ENCODE measurements at places on chromosomes 13 and 19.

GRCh38 chr19:40059624-40060023 is 3.6 kb upstream of the ZNF780B start:
- no peak for DNase-seq

DNA sequence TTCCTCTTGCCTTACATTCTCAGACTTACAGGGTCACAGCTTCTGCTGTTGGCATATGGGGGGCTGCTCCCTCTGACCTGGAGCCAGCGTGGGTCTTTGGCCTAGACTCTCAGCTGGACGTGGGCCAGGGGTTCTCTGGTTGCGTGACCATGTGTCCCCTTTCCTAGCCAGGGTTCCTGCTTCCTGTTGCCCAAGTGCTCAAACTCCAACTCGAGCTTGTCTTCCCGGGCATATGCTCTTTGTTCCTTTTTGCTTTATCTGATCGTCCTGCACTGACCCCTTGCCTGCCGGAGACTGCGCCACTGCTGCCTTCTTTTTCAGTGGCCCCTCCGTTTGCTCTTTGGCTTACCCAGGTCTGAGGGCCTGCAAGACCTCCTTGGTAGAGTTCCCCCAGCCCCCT is 25.3 kb upstream of the GPR183 start:
- DNase-seq, result no peak

DNA sequence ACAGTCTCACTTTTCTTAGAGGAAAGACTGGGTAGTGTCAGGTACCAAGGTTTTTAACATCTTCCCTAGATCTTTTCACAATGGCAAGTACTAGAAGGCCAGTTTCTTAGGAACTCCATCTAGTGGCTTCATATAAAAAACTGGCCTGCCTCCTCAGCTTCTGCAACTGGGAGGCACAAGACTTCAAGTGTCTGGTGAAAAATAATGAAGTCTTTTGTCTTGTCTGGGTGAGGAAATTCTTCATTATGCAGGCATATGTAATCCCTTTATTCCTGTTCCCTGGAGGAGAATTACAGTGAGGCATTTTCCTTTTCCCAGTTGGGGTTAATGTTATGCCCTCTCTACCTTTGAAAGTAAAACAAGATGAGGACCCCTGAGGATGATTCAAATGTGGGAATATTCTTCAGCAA is 300.5 kb downstream of the NALCN start:
- peak; percentile 3 for DNase-seq

DNA sequence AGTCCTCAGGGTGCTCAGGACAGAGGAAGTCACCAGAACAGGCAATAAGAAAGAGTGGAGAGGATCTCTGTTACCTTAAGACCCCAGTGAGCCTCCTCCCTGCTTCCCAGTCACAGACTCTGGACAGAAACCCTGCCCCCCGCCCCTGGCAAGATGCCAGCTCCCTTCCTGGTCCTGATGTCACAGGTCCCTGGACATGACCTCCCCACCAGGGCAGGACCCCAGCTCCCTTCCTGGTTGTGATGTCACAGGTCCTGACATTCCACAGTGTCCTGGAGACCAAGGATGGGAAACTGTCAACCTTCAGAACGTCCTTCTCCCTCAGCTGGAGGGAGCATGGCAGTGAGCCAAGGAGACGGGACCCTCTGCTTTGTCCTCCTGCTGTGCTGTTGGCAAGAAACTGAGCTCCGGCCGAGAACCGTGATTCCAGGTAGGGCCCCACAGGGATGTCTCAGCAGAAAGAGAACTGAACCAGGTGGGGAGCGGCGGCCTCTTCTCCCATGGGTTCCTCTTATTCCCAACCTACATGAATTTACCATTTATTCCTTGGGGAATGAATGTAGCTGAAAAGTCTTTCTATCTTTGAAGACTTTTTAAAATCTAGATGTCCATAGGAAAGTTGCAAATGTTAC is at the start of gene SPACA7:
TSS of gene SPACA7 (plus strand) at position 306 of the 632 bp plus-strand sequence. CDS start at position 337, 31 bp downstream.
- DNase-seq, result no peak

GRCh38 chr13:21458813-21459701 is at the start of gene ZDHHC20:
TSS of gene ZDHHC20 (minus strand) at chr13:21459303. CDS start at chr13:21459171, 132 bp downstream.
- peak; percentile 88 for DNase-seq

DNA sequence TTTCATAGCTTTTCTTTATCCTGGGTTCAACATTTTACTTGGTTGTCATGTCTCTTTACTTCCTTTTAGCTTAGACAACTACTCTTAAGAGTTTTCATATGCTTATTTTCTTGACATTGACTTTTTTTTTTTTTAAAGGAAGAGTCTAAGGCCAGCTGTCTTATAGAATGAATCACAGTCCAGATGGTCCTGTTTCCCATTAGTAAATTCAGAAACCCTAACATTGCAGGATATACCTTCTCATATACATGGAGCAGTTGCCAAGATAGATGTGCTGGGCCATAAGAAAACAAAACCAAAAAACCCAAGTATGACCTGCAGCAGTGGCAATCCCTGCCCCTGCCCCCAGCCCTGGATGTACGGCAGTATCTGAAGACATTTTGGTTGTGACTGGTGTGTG is 72.8 kb downstream of the COG3 start:
- DNase-seq, result peak; percentile 14
